ENCODE measurements at places on chromosomes 12 and 14.
A peak's percentile ranks its signal among the peaks of the same experiment; 100 is the strongest.

- DNase-seq: no peak
These were observed 272.7 kb downstream of the BCL11B start for GRCh38 chr14:98999345-98999744.

DNA sequence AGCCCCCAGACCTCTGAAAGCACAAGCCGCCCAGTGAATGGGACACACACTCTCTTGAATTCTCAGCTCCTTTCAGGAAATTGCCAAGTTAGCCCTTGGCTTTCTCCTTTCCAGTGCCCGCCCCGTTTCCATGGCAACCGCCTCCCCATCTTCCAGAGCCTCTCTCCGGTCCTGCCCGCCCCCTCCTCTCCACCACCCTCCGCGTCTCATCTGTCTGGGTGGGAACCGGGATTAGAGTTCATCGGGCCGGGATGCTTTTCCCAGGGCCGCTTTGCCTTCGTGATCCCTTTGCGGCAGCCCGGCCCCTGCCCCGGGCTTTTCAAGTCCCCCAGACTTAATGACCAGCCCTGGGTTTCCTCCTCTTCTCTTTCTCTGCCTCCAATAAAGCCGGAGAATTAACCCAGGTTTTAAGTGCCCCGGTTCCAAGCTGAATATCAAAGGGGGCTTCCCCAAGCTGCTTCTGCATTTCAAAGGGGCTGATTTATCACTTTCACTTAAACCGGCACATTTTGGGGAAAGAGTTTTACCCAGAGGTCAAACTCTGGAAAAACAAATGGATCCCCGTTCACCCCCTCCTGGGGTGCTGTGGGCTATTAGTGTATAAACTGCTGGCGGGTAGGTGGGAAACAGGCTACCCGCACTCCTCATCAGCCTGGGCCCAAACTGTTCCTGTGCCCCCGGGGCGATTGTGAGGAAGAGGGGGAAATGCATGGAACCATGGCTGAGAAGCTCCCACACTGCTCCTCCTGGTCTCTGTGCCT lies 101.7 kb downstream of the ZFP36L1 start:
- no peak for DNase-seq

GRCh38 chr12:4909410-4909733 lies 333 bp upstream of the KCNA1 start:
- no peak for DNase-seq

- DNase-seq: peak; percentile 57
These were observed 162.1 kb upstream of the SOX5 start for GRCh38 chr12:24111616-24112015.

DNA sequence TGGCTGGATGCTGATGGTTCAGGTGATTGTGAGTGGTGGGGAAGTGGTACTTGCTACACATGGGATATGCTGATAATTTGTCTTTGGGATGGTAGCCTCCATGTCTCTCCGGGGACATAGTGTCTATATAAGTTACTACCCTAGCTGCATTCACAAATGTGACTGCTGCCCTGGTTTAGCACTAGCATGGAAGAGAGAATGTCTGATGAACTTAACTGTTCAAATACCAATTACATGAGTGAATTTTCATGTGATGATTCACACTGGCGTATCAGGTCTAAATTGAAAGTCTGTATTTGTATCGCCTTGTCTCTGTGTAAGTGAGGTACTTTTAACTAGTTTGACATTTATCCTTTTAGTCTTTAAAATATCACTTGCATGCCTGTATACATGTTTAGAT lies 34.4 kb downstream of the ATF7IP start:
- DNase-seq: peak; percentile 73

DNA sequence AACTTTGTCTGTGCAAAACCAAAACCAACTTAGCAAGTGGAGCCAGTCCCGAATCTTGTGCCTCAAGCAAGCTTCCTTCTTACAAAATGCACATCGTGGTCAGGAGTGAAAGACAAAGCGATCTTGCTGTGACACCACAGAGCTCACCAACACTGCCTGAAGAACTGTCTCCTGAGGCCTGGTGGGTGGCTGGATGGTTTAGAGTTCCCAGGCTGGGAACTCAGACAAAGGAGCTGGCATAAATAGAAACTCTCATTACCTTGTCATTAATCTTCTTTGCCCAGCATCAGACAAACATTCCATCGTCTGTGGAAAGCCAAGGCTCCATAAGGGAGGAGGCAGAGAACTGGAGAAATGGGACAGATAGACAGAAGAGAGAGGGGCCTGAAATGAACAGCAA lies 144.8 kb downstream of the KCNA5 start:
- no peak for DNase-seq

DNA sequence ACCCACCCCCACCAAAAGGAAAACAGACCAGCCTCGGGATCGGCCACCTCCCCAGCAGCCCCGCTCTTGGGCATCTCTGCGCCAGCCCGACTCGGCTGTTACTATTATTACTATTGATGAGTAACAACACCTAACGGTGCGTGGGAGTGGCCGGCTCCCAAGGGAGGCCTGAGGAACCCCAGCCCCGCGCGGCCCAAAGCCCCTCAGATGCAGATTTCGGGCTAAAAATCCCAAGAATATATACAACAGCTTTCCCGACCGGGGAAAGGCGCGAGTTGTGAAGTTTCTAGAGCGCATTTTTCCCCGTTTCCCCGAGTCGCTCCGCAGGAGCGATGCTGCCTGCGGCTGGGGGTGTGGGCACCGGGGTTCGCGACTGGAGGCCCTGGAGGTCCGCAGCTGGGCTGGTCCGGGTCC lies 565 bp downstream of the NT5DC3 start:
- DNase-seq: peak; percentile 31

- no peak for DNase-seq
These were observed 490.9 kb upstream of the TBX3 start for GRCh38 chr12:115174920-115175319.

- DNase-seq: no peak
These were observed 19.6 kb upstream of the TMEM106C start for GRCh38 chr12:47943623-47944340.

- DNase-seq: peak; percentile 85
These were observed 14.0 kb upstream of the TBPL2 start for GRCh38 chr14:55454264-55455002.

DNA sequence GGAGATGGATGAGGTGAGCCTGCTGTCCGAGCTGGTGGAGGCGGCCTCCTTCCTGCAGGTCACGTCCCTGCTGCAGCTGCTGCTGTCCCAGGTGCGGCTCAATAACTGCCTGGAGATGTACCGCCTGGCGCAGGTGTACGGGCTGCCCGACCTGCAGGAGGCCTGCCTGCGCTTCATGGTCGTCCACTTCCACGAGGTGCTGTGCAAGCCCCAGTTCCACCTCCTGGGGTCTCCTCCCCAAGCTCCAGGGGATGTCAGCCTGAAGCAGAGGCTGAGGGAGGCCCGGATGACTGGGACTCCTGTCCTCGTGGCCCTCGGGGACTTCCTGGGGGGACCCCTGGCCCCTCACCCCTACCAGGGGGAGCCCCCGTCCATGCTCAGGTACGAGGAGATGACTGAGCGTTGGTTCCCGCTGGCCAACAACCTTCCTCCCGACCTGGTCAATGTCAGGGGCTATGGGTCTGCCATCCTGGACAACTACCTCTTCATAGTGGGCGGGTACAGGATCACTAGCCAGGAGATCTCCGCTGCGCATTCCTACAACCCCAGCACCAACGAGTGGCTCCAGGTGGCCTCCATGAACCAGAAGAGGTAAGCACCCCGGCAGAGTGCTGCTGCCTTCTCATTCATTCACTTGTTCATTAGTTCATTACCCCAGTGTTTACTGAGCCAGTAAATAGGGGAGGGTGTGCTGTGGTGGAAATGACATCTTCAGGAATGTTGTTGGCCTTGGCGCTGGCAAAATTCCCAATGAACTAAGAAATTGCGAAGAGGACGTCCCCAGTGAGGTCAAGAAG lies 774 bp upstream of the MANSC4 start:
- peak; percentile 29 for DNase-seq

GRCh38 chr14:49992901-49993339 lies 100.0 kb downstream of the ARF6 start:
- DNase-seq: peak; percentile 58

- no peak for DNase-seq
These were observed 102.5 kb upstream of the GPHB5 start for GRCh38 chr14:63421226-63421625.

GRCh38 chr14:81818271-81818670 lies 284.6 kb upstream of the SEL1L start:
- no peak for DNase-seq

GRCh38 chr12:97283297-97283696 lies 179.3 kb upstream of the RMST start:
- no peak for DNase-seq

GRCh38 chr12:114967151-114967550 lies 283.2 kb upstream of the TBX3 start:
- no peak for DNase-seq

DNA sequence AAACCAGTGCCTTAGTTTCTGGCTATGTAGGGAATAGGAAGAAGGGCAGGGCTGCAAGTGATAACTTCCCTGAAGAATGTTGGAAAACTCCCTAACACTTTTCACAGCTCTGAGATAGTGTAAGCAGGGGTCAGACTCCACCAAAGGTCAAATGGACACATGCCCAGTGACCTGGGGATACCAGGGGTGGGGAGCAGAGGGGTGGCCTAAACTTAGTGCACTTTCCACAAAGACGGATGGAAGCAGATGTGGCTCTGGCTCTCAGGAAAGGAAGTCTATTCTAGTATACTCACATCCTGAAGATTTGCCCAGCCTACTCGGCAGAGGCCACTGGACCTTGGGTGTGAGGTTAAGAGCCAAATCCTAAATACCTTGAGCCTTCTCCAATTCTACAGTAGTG lies 285.8 kb downstream of the NUAK1 start:
- DNase-seq: no peak

DNA sequence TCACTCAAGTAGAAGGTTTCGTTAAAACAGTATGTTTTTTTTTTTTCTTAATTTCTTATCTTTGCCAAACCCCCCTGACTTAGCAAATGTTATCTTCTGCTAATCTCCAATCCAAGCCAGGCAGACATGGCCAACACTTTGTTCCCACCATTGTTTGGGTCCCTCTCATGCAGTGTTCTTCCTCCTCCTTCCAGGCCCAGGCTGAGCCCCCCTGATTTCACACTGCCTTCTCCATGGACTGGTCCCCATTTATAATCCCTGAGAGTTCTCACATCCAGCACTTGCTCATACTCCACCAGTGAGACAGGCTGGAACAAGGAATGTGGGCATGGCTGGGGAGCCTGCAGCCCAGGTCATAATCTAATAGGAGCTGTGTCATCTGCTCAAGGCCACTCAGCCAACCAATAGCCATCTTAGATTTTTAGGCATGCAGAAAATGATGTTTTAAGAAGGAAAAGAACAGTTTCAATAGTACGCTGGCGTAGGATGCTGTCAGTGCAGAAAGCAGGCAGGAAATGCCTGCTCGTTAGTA lies 238.4 kb upstream of the CCDC196 start:
- DNase-seq: no peak

GRCh38 chr12:5941907-5942306 lies 3.2 kb downstream of the ANO2 start:
- no peak for DNase-seq

DNA sequence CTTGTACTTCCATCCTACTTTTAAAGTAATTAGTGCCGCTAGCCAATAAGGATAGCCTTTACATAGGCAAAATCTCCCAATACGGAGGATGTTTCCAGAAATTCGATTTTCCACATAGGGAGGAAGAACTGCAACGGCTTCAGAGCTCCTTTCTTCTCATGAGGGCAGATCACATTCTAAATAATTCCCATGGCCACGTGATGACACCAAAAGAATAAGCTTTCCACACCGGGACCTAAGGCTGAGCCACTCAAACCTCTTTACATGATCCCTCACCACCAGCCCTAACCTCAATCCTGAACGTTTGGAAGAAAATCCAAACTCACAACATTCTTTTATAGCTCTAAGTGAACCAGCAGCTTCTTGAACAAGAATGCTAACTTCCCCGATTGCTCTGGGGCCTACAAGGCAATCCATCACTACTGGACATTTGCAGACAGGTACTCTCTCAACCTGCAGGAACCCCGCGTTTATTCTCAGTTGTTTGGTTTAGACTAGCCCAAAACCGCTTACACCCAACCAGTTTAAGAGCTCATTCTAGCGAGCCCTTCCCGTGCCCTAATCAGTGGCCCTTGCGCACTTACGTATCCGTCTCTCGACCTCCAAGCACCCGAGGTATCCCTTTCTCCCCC lies 884 bp downstream of the CAPRIN2 start:
- peak; percentile 55 for DNase-seq

- DNase-seq: no peak
These were observed 390.3 kb downstream of the AACS start for GRCh38 chr12:125455556-125455955.

- no peak for DNase-seq
These were observed 115.0 kb downstream of the RTN1 start for GRCh38 chr14:59755409-59756135.

GRCh38 chr12:28065889-28066630 lies 93.5 kb upstream of the PTHLH start:
- DNase-seq: no peak

- DNase-seq: peak; percentile 2
These were observed 199.6 kb upstream of the CNOT2 start for GRCh38 chr12:70043490-70044138.

DNA sequence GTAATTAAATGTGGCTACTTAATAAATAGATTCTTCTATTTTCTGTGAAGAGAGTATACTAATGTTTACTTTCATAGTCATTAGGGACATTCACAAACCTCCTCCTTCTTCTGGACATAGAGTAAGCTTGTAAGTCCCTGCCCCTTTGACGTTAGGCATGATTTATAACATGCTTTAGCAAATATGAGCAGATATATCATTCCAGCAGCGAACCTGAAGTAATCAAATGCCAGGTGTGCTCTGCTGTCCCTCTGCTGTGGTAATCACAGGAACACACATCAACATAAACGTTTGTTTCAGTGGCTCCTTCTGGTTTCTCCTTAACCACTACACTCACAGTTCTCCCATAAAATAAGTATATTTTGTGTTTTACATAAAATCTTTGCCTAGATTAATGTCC lies 961.8 kb downstream of the FLRT2 start:
- DNase-seq: no peak

GRCh38 chr14:57390806-57391516 lies 575 bp downstream of the NAA30 start:
- peak; percentile 47 for DNase-seq

- DNase-seq: no peak
These were observed 7.4 kb downstream of the PAPLN start for GRCh38 chr14:73244541-73245290.
